ENCODE measurements at places on chromosomes 5 and 9.

GRCh38 chr9:96169484-96169883 is 132.5 kb downstream of the HSD17B3 start:
- no peak for DNase-seq

GRCh38 chr5:83244516-83244915 is 167.2 kb downstream of the XRCC4 start:
- no peak for DNase-seq

- DNase-seq: peak; percentile 32
Measured at GRCh38 chr5:73136055-73136562, 15.7 kb downstream of the TMEM171 start.

- DNase-seq: no peak
Measured at GRCh38 chr9:117044241-117044640, 357.1 kb downstream of the TRIM32 start.

- DNase-seq: peak; percentile 37
Measured at GRCh38 chr5:146962801-146963355, 84.3 kb upstream of the PPP2R2B start.

- DNase-seq: no peak
Measured at GRCh38 chr9:117952581-117952980, 248.4 kb downstream of the TLR4 start.

DNA sequence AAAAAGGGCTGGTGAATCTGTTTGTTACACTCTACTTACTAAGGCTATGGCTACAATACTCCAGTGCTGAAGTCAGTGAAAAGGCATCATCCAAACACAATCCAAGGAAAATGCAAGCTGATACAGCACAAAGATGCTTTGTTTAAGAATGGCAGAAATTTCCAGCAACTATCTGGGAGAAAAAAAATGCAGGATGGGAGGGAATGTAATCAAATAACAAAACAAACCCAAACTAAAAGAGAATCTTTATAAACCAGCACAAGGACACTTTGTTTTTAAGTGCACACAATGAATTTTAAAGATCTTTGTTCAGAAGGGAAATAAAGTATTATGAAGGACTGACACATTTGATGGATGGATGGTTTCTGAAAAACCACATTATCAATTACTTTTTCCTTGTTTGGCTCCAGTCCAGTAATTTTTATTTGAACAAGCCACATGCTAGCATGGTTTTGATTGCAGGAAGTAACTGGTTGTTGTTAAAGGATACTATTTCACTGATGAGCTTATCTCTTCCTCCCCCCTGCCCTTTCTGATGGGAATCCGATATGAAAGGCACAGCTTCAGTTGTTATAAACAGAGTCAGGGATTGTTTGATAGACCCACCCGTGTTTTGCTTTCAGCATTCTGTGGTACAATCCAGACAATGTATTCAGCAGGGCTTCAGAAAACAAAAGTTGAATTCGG is 12.1 kb upstream of the TLE4 start:
- DNase-seq: no peak

DNA sequence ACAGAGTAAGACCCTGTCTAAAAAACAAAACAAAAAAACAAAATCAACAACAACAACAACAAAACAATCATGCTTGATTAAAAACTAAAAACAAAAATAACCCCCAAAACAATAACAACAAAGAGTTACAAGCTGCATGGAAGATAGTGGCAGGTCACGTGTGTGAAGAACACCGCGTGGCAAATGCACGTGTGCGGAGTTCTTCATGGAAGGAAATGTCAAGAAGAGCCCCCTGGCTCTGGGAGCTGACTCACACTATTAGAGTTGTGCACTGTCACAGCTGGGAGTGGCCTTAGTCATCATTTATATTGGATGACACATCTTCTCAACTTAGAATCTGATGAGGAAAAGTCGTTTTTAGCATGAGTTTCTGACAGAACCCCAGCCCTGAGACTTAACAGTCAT is 110.5 kb downstream of the JMY start:
- DNase-seq: no peak

GRCh38 chr5:168706655-168707069 is 127.5 kb upstream of the PANK3 start:
- peak; percentile 9 for DNase-seq

GRCh38 chr9:27817747-27818146 is 244.5 kb upstream of the C9orf72 start:
- no peak for DNase-seq

DNA sequence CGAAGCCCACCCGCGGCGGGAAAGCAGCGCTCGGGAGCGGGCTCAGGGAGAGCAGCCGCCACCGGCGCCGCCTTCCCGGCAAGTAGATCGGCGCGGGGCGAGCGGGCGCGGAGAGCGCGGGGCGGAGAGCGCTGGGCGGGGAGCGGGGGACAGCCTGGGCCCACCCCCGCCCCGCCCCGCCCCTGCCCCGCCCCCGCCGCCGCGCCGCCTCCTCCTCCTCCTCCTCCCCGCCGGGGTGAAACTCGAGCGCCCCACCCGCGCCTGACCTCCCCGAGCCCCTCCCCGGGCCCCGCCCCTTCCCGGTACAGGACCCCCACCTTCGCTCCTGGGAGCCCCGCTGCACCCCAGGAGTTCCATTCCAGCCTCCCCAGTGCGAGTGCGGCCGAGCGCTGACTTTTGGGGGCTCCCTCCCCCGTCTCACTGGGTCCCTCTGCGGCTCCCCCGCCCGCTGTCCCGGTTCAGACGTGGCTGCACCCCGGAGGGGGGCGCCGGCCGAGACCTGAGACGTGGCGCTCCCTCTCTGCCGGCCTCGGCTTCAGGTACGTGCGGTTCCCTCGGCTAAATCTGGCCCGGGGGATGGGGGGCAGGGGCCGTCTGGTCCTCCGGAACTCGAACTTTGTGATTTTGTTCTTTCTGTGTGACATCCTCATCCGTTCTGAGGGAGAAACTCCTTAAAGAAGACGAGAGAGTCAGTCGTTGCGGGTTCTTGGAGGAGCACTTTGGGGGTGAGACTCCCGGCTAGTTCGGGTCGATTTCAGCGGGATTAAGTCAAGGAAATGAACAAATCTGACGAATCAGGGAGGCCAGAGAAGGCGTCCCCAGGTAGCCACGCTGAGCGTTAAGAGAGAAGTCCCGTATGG is at the start of gene SEMA5A:
Gene SEMA5A (minus strand): TSS at position 84 of the 860 bp plus-strand sequence. CDS start 166,129 bp downstream, outside the sequence.
- DNase-seq: peak; percentile 57

GRCh38 chr5:21817668-21818369 is 1035.3 kb downstream of the CDH12 start:
- no peak for DNase-seq

DNA sequence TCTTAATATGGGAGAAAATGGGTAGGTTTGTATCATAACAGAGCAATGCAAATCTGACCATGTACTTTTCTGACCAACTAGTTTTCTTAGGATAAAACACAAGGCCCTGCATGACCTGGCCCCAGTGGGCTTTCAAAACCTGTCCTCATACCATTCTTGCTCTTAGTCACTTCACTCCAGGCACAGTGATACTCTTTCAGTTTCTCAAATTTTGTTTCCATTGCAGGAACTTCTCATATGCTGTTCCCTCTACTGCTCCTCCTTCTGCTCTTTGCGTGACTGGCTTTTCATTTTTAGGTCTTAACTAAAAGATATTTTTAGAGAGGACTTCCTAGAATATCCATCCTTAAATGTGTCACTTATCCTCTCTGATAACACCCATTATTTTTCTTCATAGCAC is 112.4 kb downstream of the INIP start:
- DNase-seq: no peak

- no peak for DNase-seq
Measured at GRCh38 chr9:116276651-116277121, 123.1 kb downstream of the PAPPA start.

- DNase-seq: peak; percentile 79
Measured at GRCh38 chr5:93163010-93163663, 417.9 kb downstream of the NR2F1-AS1 start.

DNA sequence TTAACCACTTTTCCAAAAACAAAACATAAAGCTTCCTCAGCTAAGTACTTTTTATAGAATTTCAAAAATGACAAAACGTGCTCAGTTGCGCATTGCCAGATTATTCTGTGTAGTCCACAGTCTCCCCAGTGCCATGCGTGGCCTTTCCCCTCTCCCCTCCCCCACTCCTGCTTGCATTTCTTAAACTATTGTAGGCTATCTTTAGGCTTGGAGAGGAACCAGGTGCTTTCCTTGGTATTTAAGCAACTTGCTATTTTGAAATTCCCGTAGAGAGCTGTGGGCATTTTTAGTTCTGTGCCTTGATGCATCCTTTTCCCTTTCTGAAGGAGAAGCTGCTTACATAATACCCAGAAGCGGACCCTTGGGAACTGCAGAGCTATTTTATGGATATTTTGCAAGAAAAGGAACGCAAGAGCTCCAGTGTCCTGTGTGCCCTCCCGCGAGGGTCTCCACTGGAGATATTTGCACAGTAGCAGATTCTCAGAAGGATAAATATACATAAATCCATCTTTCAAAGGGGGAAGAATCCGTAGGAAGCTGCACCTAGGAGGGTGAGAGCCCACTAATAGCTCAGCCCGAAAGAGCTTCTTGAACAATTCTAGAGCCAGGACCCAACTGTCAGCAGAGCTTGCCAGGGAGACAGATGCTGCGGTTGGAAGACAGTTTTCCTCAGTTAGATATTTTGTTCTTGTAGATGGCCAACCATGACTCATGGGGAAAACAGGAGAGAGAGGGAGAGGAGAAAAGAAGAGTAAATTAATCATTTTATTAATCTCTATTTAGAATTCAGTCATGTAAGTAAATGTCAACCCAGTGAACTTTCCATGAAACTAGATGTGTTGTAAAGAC is 1298.3 kb upstream of the WWC1 start:
- no peak for DNase-seq
